ENCODE measurements at places on chromosomes 3 and 15. TPM values are rescaled to one million over a fixed set of nuclear protein-coding genes. Genes with fewer than 3 reads are reported as not detected.

The THRB gene
- total RNA-seq = 0.66 TPM

The VEPH1 gene
- total RNA-seq = 131 TPM

The CPNE9 gene
- total RNA-seq = not detected

The TERC gene
- 718 TPM for total RNA-seq

The PPP1R14D gene
- not detected for total RNA-seq

The FBXW12 gene
- not detected for total RNA-seq

The CKMT1B gene
- total RNA-seq = not detected

The COLQ gene
- total RNA-seq = 0.29 TPM

The SLC12A1 gene
- total RNA-seq = not detected

The IMPG2 gene
- 0.14 TPM for total RNA-seq

The FAM107A gene
- not detected for total RNA-seq
